ENCODE measurements at places on chromosomes 7 and 10.
A peak's percentile ranks its signal among the peaks of the same experiment; 100 is the strongest.

DNA sequence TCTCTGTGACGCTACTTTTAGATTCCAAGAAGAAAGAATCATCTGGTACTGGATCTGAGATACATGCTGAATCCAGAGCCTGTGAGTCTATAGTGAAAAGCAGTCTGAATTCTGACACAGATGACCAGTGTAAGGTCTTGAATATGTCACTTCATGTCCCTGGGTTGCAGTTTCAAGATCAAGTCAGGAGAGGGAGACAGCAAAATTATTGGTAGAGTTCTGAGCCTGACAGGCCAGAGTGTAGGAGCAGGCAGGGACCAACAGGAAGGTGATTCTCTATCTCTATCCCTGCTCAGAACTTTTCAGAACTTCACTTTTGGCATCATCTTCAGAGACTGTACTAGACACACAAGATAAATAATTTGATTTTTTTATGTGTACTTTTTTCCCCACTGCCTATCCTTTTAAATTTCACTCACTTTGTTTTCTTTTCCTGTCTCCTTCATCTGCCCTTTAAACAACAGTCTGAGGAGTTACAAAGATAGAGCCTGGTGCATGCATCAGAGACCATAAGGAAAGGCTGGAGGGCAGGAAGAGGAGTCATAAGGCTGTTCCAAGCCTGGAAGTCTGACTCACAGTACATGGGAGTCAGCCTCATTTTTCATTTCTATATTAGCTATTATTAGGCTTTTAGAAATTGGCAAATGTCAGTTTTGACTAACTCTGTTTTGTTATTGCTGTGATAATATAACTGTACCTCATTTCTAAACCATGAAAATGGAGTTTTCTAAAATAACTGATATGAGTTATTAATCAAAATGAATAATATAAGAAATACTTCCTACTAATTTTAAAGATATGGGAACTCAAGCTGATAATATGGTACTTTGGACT lies 120.2 kb upstream of the TMEM229A start:
- no peak for DNase-seq

GRCh38 chr10:113991091-113991860 lies 52.4 kb upstream of the ADRB1 start:
- no peak for DNase-seq

DNA sequence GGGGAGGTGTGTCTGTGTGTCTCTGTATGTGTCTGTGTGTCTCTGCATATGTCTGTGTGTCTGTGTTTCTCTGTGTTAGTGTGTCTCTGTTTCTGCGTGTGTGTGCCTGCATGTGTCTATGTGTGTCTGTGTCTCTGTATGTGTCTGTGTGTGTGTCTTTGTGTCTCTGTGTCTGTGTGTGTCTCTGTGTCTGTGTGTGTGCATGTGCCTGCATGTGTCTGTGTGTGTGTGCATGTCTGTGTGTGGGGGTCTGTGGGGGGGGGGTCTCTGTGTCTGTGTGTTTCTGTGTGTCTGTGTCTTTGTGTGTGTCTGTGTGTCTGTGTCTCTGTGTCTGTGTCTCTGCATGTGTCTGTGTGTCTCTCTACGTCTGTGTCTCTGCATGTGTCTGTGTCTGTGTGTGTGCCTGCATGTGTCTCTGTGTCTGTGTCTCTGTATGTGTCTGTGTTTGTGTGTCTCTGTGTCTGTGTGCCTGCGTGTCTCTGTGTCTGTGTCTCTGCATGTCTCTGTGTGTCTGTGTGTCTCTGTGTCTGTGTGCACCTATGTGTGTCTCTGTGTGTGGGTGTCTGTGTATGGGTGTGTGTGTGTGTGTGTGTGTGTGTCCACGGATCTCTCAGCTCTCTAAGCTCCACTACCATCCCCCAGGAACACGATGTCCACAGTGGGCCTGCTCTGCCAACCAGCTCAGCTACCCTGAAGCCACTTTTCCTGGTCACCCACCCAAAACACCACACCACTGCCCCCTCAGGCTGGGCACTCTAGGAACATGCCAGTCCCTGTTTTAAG lies 41.7 kb downstream of the RASGEF1A start:
- DNase-seq = no peak

DNA sequence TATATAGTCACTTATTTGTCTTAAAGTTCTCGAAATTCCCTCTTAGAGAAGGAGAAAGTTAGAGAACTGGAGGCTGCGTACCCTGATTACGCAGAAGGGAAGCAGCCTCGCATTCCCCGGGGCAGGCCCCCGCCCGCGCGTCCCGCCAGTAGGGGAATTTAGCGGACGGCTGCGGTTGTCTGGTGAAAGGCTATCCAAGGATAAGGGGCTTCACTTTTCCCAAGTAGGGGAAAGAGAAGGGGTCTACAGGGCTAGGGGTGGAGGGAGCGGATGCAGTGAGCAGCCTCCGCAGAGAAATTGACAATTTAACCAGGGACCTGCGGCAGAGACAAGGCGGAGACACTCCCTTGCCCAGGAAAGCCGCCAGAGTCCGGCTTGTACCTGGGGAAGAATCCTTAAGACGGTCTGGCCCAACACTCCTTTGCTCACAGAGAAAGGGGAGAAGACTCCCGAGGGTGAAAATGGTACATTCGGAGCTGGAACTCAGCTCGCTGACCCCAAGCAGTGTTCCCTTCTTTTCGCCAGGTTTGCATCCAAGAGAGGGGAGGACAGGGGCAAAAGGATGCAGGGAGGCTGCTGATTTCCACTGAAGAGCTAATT lies 994 bp upstream of the MAGI2 start:
- no peak for DNase-seq

DNA sequence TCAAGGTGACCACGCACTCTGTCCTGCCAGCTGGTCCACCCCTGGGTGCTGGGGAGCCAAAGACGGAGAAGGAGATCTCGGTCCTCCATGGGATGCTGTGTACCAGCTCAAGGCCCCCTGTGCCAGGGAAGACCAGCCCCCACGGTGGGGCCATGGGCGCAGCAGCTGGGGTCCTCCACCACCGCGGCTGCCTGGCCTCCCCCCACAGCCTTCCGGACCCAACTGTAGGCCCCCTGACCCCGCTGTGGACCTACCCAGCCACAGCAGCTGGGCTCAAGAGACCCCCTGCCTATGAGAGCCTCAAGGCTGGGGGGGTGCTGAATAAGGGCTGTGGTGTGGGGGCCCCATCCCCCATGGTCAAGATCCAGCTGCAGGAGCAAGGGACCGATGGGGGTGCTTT lies 5.4 kb downstream of the NYAP1 start:
- DNase-seq = no peak

- no peak for DNase-seq
These were observed 183.8 kb upstream of the TBX20 start for GRCh38 chr7:35437619-35438275.

GRCh38 chr10:35778306-35778705 lies 136.2 kb upstream of the FZD8 start:
- no peak for DNase-seq

DNA sequence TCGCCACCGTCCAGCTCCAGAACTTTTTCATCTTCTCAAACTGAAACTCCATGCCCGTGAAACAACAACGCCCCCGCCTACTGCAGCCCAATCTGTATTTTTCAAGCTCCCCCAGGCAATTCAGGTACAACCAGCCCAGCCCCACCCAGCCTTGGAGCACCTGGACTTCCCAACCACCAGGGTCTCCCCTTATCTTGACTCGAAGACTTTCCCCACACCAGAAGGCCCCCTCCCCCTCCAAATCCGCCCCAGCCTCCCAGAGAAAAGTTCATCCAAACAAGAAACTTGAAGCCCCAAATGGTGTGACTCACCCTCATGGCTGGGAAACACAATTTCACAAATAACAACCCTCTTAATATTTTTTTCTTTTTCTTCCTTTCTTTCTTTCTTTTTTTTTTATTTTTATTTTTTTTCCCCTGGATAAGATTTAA lies 10.6 kb downstream of the ZCCHC24 start:
- no peak for DNase-seq

GRCh38 chr7:105621617-105622016 lies 40.3 kb upstream of the EFCAB10 start:
- no peak for DNase-seq

DNA sequence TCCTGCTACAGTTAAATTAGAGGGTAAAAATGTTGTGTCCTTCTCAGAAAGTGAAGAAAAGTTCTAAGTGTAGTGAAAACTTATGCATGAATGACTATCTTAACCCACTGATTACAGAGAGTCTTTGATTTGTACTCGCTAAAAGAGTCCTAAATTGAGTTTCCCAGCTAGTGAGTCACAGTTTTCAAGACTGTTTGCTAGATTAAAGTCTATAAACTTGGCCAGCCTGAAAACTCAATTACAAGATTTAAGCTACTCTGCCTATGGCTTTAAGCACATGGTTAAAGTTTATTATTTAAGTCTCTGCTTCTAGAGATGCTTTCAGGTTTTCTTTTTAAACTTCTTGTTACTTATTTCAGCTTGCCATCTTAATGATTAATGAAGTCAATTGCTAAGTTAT lies 44.4 kb downstream of the MRPS24 start:
- peak; percentile 3 for DNase-seq

DNA sequence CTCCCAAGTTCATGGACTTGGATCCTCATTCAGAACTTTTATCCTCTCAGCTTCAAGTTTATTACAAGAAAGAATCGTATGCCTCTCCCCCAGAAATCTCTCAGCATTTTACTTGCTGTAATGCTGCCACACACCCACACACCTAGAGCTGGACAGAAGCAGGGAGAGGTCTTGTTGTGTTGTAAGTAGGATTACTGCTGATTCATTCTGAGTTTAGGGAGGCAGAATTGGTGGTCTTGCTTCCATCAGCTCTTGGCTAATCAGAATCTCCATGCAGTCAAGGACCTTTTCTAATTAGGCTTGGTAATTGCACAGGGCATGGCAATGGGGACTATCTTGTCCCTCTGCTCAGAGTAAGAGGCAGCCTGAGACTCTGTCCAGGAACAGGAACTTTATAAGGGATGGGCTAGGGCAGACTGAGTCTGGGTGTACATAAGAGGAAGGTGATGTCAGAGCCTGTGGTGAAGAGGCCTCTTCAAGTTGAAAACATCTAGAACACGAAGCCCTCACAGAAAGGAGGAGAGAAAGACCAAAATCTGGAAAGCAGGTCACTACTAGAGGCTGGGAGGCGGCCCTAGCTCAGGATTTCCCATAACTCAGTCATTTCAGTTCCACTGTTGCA lies 7.0 kb upstream of the PTPRE start:
- no peak for DNase-seq

GRCh38 chr10:125160856-125161706 lies 718 bp upstream of the CTBP2 start:
- peak; percentile 86 for DNase-seq

- DNase-seq = no peak
These were observed 54.4 kb downstream of the ADCYAP1R1 start for GRCh38 chr7:31106303-31107105.

GRCh38 chr7:138979226-138979979 lies 1.8 kb downstream of the KIAA1549 start:
- no peak for DNase-seq

DNA sequence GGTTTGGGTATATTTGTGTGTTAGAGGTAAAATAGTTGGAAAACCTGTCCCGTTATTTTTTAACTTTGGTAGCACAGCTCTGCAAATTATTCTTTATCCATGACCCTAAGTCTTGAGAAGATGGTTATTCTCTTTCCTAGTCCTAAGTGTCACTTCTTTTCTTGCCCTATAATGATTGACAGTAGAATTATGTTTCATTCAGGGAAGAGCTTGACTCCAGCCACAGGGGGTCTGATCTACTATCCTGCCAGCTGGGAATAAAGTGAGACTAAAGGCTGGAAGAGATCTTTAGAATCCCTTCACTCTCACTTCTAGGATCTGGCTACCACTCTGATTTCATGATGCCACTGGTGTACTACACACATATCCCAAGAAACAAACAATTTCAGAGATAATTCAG lies 90.4 kb downstream of the PHTF2 start:
- DNase-seq = no peak

- no peak for DNase-seq
These were observed 8.1 kb downstream of the CNPY1 start for GRCh38 chr7:155538293-155538692.

DNA sequence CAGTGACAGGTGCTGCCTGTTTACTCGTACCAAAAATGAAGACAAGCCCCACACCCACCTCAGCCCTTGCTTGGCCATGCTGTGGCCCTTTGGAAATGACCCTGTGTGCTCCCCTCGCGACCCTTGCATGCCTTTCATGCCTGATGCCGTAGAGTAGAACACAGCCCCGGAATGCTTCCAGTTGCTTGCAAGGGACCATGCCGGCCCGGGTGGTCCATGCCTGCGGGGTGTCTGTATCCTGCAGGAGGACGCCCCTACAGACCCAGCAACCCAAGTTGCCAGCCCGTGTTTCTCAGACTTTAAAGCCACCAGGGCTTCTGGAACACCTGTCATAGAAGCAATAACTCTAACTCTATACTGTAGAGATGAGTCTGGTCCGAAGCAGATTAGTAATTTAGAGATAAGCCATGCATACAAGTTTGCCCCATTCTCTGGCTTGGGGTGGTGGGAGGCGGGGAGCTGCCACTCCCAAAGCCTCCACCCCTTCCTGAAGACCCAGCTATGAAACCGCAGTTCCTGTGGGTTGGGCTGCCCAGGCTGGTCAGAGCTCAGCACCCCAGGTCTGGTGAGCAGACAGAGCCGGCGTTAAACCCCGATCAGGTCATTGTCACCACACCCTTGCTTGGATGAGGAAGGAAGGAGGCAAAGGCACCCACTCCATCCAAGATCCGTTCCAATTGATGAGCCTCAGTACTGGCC lies 143.5 kb downstream of the ADCY1 start:
- no peak for DNase-seq

- DNase-seq = peak; percentile 44
These were observed 122.5 kb downstream of the CCNY start for GRCh38 chr10:35458500-35459448.

DNA sequence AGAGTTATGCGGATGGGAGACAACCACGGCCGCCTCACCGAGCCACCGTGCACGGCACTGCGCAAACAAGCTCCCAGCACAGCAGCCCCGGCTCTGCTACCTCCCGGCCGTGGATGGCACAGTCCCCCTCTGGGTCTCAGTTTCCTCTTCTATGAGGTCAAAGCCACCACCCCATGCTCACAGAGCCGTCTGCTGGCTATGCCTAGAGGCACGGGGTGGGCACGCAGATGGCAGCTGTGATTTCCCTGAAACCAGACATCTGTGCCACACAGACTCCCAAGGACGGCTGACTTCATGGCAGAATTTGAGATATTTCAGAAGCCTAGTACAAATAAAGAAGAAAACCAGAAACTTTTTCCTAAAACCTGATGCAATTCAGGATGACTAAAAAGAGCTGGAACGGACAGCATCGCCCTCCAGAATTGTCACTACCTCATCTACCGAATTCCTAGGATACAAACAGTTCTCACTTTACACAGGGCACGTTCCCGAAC lies 73.2 kb downstream of the AMZ1 start:
- no peak for DNase-seq

All from left renal cortex interstitium (tissue), 4 donors.